ENCODE measurements at places on chromosomes 2 and 18.

DNA sequence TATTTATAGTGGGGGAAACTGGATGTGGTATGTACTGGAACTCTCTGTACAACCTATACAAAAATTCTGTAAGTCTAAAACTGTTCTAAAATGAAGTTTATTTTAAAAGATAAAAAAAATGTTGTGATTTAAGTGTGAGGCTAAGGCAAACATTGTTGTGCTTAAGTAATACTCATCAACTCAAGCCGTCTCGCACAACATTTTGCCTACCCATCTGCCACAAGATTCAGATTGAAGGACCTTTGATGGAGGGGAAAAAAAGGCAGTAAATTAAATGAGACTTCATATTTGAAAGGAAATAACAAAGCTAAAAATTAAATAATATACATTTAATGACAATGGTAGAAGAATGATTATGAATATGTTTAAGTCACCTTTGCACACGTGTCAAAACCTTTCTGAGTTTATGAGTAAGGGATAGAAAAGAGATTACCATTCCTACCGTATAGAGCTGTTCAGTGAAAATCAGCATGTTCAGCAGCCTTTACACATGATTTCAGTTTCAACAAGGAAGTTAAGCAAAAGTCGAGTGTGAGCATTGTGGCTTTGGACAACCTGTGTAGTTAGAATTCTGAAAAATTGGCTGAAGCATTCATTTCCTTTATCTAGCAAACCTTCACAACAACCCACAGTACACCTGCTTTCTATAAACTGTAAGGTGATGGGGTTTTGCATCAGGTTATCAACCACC, 499.3 kb downstream of the IRS1 start:
- DNase-seq: no peak

- no peak for DNase-seq
These were observed 10.7 kb upstream of the CWC22 start for GRCh38 chr2:180017784-180018183.

GRCh38 chr2:113351375-113352355, 72.9 kb upstream of the PAX8 start:
- DNase-seq: no peak

- no peak for DNase-seq
These were observed 8.4 kb upstream of the MEIS1 start for GRCh38 chr2:66426244-66427111.

DNA sequence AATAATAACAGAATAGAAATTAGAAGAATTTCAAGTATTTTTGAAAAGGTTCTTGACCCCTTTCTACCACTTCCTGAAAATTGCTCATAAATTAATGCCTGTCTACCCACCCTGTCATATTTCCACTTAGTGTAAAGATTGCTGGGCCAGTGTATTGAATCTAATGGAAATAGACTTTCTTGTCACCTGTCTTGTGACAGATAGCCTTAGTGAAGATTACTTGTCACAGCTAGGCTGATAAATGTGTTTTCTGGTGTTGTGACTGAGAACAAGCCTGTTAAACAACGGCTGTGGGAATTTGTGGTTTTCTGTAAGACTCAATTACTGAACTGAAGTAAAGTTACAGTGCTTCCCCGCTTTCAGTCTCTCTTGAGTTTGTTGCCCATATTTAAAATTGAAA, 37.0 kb downstream of the PIK3C3 start:
- DNase-seq: no peak

- no peak for DNase-seq
These were observed 64.6 kb downstream of the LTBP1 start for GRCh38 chr2:33011373-33011772.

- no peak for DNase-seq
These were observed 250.1 kb upstream of the CTAGE1 start for GRCh38 chr18:22667616-22668422.

- DNase-seq: no peak
These were observed 185.4 kb upstream of the OSR1 start for GRCh38 chr2:19543663-19544383.

GRCh38 chr18:25298853-25299274, 53.1 kb downstream of the ZNF521 start:
- DNase-seq: no peak

DNA sequence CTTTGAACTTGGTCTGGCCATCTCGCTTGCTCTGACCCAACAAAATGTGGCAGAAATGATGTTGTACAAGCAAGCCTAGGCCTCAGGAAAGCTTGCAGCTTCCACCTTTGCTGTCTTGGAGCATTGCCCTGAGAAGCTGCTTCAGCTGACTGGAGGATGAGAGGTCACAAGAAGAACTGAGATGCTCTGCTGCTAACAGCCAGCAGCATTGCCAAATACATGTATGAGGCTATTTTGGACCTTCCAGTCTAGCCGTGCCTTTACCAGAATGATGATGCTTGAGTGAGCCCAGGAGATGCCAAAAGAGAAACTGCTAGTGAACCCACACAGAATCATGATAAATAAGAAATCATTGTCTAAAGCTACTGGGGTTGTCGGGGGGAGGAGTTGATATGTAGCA, 13.2 kb upstream of the ITGAV start:
- no peak for DNase-seq

DNA sequence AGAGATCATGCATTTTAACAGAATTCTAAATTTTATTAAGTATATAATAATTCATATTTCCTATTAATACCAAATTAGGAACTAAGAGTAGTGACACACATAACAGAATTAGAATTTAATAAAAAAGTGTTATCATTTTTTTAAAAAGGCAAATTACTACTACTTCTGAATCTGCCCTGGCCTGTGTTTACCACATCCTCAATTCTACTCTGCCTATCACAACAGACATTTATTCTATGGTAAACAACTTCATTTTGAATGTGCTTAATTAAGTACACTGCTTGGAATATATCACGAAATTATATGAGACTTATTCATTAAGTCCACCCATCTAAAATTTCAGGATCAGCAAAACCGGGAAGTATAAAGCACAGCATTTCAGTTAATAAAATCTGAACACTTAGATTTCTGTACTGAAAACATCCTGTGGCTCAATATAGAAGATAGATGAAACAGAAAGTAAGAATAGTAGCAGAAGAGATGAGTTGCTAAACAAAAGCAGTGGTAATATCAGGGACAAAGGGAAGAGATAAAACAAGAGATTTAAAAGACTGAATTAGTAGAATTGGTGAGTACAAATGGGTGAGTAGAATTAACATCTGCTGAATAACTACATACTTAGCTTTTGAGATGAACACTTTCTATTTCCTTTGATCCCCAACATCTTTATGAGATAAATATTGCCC, 3.7 kb downstream of the SMC6 start:
- no peak for DNase-seq
